Fibroblast of gingiva (primary cell): ENCODE measurements at places on chromosomes 7 and 10.

DNA sequence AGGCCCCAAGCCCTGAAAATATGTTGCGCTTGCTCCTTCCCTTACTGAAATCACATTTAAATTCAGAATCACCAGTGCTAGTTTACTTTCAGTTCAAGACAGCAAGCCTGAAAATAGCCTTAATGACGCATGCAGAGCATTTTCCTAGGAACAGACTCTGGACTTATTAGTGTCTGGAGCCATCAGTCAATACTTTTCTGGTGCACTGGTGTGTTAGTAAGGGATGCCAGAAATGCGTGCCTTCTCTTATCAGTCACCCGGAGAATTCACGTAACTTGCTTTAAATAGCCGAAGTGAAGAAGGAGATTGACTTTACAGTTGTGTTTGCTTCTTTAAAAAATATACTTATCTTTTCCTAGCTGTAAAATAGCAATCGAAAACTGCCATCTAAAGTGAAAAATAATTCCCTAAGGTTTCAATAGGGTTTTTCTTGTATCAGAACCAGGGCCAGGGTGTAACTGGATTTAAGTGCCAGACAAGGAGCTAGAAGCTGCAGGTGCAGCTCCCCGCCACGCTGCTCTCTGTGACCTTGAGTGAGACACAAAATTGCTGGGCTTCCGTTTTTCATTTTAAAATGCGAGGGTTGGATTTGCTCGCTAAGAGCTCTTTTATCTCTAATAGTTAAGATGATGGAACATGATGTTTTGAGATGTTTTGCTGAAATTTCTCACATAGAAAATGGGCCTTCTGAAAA lies 177.8 kb downstream of the NSUN6 start:
- DNase-seq = peak; percentile 6

DNA sequence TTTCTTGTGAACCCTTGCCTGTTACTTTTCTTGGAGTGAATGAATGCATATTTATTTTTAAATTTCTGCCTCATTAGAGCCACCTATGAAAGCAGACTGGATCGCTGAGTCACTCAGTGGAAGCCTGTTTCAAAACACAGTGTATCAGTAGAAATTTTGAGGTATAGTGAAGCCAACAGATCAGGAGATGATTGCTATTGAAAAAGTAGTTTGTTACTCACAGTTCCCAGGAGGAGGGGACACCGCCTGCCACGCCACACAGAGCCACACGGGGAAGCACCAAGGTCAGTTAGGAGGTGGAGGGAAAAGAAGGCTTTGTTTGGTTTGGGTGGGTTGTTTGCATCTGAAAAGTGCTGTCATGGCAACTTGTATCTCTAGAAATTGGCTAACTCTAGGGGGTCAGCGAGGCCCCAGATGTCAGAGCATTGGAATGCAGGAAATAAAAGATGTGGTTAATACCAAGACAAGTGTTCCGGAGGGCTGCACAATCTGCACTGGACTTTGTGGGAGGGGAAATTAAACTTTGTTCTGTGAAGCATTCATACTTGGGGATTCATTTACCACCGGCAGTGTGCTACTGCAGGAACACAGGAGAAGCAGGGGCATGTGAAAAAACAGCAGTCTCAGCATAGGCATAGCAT lies 106.4 kb upstream of the SDK1 start:
- DNase-seq = no peak

GRCh38 chr7:117041007-117041406 lies 87.7 kb downstream of the ST7 start:
- DNase-seq = peak; percentile 78

DNA sequence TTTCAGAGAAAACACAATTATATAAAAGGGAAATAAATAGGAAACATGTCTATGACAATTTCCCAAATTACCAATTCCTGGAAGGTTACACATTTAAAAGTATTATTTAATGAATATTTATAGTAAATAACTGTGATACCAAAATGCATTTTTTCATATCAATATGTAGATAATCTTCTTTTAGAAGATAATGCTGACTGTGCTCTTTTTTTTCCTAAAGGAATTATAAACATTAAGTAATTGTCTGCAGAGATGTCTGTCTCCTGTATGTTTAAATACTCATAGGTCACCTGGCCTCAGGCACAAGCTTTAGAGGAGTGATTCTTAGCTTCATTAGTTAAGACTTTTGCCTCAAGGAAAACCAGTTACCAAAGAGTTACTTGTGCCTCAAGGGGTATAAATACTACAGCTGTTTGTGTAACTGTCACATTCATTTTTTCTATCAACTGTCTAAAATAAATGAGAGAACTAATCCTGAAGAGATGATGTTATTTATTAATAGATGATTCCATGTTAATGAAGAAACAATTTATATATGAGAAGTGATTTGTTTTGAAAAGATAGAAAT lies 77.1 kb downstream of the DNAJC1 start:
- DNase-seq = no peak

GRCh38 chr10:122878799-122879338 lies 512 bp downstream of the FAM24B start:
- peak; percentile 13 for DNase-seq

- no peak for DNase-seq
Measured at GRCh38 chr7:690478-691360, 35.8 kb upstream of the DNAAF5 start.

- no peak for DNase-seq
Measured at GRCh38 chr7:91514591-91514990, 250.4 kb downstream of the FZD1 start.

DNA sequence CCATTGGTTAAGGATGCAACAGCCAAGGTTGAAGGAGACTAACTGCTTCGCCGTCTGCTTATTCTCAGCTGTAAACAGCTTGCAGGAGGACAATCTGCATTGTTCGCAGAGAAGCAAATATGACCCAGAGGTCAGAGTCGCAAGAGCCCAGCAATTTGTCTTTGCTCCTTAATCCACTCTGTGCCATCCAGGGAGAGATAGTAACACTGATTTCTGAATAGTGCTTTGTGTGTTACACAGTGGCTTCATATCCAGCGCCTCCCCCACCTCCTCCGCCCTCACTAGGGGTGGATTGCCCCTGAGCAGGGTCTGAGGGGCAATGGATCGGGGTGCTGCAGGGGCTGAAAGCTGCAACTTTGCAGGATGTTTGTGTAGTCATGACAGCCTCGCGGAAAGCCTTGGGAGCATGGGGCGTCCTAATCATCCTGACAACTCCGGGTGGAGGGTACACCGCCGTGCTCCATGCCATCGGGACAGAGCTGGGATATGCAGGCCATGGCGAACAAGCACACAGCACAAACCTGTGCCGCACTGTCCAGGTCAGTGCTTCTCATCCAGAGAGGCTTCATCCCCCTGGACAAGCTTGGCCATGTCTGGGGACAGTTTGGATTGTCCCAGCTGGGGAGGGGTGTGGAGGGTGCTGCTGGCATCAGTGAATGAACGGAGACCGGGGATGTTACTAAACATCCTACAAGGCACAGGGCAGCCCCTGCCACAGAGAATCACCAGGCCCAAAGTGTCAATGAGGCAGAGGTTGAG lies 103.1 kb upstream of the INSIG1 start:
- DNase-seq = no peak

DNA sequence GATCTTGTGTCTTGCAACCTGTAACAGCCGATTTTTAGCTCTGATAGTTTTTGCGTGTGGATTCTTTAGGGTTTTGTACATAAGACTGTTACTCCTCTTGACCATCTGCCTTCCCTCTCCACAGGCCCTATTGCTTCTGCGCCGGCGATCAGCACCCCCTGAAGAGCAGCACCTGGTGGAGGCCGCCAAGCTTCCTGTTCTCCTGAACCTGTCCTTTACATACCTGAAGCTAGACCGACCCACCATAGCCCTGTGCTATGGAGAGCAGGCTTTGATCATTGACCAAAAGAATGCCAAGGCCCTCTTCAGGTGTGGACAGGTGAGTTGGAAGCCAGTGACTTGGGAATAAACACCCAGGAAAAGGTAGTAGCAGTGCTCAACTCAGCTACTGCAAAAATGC lies 12.6 kb downstream of the FKBP6 start:
- no peak for DNase-seq

GRCh38 chr10:133127291-133128125 lies 32.5 kb upstream of the KNDC1 start:
- no peak for DNase-seq
